ENCODE measurements at places on chromosomes 7 and 10.
A peak's percentile ranks its signal among the peaks of the same experiment; 100 is the strongest.

DNA sequence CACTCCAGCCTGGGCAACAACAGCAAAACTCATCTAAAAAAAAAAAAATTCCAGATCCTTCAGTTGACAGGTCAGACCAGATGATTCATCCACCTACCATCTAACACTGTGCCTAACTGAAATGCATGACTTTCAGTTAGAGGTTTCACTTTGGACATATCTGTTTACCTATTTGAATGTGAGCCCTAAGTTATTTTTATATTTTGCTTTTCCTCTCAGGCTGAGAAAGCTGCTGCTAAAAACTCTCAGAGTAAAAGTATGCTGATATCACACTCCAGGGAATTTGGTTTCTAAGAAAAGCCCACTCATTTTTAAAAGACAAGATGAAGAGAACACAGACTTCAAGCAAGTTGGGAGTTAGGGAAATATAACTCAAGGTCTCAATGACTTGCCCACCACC lies 126.0 kb downstream of the SGMS1 start:
- peak; percentile 85 for DNase-seq

- DNase-seq = no peak
These were observed 322.2 kb downstream of the CDK14 start for GRCh38 chr7:90918303-90918702.

DNA sequence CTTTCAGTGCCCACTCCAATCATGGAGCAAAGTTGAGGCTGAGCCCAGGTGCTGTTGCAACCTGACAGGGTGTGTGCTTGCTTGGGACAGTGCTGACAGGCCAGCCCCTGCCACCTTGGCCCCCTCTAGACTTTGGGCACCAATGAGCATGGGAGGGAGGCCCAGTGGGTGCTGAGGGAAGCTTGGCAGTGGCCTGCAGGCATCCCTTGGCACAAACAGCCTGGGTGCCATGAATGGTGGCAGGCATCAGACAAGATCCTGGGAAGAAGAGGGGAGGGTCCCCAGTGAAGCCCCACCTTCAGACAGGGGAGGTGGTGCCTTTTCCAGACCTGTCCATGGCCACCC lies 214.0 kb downstream of the GPR158 start:
- DNase-seq = no peak

GRCh38 chr7:39238234-39238869 lies 260.6 kb downstream of the POU6F2 start:
- no peak for DNase-seq

GRCh38 chr7:36506820-36507219 lies 117.2 kb downstream of the ANLN start:
- no peak for DNase-seq

DNA sequence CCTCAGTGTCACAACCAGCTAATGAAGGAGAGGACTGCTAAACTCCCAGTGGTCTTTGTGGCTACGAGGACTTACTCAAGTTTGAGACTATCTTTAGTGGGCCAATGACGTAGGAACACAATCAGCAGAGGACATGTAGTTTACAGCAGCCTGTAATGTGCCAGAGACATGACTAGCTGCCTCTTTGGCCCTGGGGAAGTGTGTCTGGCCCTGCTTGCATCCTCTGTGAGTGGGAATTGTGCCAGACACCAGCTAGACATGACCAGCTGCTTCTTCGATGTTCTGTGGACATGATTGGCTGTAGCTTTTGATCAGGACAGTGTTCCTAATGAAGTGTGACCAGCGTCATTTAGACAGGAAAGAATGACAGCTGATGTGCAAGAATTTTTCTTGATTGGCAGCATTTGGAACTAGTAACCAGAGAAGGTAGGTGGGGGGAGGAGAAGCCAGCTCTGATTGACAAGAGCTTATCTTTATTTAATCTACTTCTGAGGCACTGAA lies 141.7 kb downstream of the AUTS2 start:
- no peak for DNase-seq

GRCh38 chr7:95687759-95688343 lies 84.5 kb upstream of the DYNC1I1 start:
- DNase-seq = peak; percentile 32

GRCh38 chr10:129879655-129880054 lies 84.4 kb downstream of the EBF3 start:
- DNase-seq = no peak

GRCh38 chr10:117477961-117478670 lies 64.4 kb upstream of the EMX2 start:
- DNase-seq = no peak

GRCh38 chr10:121240556-121240955 lies 357.7 kb downstream of the FGFR2 start:
- no peak for DNase-seq

- DNase-seq = no peak
These were observed 56.0 kb downstream of the UBE2H start for GRCh38 chr7:129896568-129897382.

- no peak for DNase-seq
These were observed 33.7 kb upstream of the ANKRD2 start for GRCh38 chr10:97538839-97539238.

- DNase-seq = no peak
These were observed 109.0 kb downstream of the PRKCQ start for GRCh38 chr10:6470894-6471618.

GRCh38 chr10:5897504-5897903 lies 7.5 kb downstream of the FBH1 start:
- DNase-seq = no peak

DNA sequence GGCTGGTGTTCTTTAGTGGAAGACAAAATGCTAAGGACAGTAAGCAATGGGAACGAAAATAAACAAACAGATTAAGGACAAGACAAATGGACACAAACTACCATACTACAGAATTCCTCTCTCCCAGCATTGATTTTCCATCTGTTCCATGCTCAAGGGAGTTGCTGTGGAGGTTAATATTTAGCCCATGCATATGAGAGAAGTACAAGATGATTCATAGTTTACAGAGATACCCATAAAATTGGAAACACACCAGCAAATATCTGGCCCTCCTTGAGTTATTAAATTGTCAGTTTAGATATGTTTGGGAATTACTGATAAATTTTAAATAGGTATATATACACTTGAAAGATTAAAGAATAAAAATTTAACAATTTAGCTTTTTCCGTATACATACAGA lies 69.8 kb downstream of the GLI3 start:
- DNase-seq = no peak

DNA sequence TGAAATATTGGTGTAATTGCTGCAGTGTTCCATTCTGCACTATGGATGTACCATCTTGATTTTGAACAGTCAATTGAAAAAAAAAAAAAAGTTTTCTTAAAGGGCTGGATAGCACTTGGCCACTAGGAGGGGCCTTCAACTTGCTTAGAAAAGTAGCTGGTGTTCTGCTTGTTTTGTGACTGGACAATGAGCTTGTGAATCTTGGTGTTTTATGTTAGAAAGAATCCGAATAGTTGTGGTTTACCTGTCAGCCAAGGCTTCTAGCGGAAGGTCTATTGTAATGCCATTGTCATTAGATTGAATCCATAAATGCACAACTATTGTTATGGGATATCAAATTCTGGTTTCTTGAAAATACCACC lies 77.1 kb downstream of the BMPER start:
- DNase-seq = no peak

- peak; percentile 24 for DNase-seq
These were observed 165.7 kb downstream of the CPEB3 start for GRCh38 chr10:92125144-92125543.

GRCh38 chr7:79524048-79524447 lies 70.6 kb upstream of the MAGI2 start:
- DNase-seq = no peak

- DNase-seq = no peak
These were observed 71.4 kb downstream of the KCNMA1 start for GRCh38 chr10:77566236-77566635.

GRCh38 chr7:74306730-74307469 lies 17.7 kb downstream of the CLIP2 start:
- no peak for DNase-seq

- no peak for DNase-seq
These were observed 15.4 kb downstream of the MXI1 start for GRCh38 chr10:110222641-110223297.

DNA sequence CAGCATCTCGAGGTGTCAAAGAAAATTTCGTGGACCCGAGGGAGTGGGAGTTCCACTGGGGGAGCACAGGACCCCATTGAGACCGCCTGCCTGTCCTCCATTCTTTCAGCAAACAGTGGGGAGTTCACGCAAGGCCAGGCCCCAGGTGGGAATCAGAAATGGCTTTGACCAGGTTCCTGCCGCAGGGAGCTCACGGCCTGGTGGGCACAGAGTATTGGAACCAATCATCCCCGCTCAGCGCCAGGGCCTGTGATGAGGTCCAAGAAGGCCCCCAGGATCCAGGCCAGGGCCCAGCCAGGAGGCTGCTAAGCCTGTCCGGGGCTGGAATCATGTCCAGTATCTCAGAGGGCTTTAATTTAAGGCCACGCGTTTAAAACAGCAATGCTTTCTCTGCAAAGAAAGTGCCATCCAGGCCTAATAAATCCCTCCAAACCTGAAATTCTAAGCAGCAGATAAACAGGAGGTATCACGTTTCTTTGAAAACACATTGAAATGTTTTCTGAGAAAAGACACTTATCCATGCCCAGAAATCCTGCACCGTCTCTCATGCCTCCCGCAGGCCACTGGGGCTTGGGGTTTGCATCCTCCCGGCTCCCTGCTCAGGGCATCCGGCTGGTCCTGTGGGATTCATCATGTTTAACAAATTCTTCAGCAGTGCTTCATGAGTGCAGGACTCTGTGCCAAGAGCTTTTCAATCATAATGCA lies 125.7 kb downstream of the OAT start:
- DNase-seq = no peak

DNA sequence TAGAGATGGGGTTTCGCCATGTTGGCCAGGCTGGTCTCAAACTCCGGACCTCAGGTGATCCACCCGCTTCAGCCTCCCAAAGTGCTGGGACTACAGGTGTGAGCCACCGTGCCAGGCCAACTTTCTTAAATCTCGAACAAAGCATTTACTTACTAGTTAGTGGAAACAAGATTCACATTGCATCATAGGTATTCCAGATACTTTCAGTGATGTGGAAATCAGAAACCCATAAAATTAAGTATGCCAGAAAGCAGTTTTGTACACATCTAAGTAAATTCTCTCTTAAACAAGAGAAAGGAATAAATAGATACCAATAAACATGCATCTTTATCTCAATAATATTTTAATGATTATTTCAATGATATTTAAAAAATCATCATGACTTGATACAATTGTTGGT lies 75.5 kb downstream of the DGKI start:
- no peak for DNase-seq

DNA sequence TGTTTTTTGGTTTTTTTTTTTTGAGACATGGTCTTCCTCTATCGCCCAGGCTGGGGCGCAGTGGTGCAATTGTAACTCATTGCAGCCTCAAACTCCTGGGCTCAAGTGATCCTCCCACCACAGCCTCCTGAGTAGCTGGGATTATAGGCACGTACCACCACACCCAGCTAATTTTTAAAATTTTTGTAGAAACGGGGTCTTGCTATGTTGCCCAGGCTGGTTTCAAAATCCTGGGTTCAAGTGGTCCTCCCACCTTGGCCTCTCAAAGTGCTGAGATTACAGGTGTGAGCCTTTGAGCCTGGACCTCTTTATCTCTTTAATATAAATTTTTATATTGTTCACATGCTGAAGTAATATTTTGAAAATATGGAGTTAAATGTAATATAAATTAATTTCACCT lies 28.2 kb upstream of the LBX1 start:
- DNase-seq = no peak

- DNase-seq = no peak
These were observed 28.7 kb downstream of the FRMD4A start for GRCh38 chr10:14302035-14302434.

DNA sequence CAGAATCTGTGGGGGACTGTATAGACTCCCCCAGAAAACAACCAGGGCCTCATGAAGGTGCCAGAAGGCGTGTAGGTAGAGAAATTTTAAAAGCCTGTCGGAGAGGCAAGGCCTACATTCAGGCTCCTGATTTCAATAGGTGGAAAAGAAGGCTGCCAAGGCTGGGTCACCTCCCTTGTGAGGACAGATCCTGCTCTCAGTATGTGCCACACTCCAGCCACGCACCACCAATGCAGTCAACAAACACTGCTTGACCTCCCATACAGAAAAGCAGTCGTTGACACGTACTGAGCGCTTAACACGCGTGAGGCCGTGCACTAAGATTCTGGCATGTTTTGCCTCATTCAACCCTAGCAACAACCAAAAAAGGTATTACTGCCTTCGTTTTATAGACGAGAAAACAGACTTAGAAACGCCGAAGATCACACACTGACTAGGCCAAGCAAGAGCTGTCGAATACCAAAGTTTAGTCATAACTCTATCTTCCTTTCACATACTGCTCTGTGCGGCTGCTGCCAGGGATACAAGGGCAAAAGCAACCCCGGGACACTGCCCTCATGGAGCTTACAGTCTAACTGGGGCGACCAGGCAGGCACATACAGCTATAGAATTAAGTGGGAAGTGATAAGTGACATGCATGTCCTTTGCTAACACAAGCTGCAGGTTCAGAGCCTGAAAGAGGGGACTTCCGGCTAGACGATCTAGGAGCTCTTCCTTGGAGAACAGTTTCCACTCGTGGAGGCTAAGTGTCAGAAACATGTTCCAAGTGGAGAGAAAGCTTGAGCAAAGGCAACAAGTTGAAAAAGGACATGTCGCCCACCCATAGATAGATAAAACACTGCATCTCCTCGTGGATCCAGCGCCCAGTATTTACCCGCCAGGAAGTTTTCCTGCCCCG lies 797 bp upstream of the NKX2-3 start:
- no peak for DNase-seq

DNA sequence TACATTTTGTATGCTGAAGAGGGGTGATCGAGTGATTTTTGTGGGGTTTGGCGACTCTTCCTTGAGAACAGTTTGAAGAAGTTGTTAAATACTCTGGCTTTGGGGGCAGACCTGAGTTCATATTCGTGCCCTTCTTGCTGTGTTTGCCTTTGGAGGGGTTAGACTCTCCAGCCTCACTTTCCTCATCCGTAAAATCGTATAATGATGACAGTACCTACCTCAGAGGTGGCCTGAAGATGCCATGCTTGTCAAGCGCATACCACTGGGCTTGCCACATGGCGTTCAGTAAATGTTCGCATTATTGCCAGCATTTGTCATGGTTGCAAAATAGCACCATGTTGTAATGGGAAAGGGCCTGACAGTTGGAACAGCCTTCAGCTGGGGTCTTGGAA lies 1.3 kb downstream of the STK17A start:
- peak; percentile 43 for DNase-seq

DNA sequence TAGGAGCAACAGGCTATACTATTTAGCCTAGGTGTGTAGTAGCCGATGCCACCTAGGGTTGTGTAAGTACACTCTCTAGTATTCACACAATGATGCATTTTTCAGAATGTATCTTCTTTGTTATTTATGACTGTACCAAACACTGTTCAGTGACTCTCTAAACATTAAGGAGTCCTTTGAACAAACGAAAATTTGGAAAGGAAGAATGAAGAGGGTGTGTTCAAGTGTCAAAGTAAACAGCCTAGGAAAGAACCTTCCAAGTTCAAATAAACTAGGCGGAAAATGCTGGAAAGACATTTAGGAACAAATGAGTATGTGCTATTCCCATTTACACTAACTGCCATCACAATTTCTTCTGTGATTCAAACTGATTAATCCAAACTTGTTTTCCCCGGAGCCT lies 142.4 kb downstream of the CHCHD3 start:
- DNase-seq = no peak

All from MM.1S (cell line).